ENCODE measurements at places on chromosomes 16 and 17.

DNA sequence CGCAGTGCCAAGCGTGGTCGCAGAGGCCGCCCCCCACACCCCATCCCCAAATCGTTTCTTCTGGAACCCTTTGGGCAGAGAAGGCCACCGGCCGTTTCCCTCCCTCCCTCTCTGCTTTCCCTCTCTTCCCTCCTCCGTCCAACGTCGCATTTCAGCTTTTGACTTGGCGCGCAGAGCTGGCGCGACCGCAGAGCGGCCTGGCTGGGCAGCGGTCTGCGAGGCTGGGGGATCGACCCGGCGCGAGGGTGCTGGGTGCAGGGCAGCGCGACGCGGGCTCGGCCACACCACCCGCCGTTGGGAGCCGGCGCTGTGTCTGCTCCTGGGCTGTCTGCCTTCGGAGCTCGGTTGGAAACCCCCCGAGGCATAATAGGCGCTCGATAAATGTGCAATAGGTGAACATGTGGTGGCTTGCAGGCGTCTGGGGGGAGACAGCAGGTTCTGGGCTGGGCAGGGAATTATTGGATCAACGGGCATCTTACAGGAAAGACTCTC is 2.8 kb upstream of the NTN3 start:
- DNase-seq: no peak

- DNase-seq: no peak
Observed at GRCh38 chr16:12721841-12722421, 81.8 kb downstream of the CPPED1 start.

GRCh38 chr17:38467491-38467890 is 39.2 kb downstream of the ARHGAP23 start:
- no peak for DNase-seq

DNA sequence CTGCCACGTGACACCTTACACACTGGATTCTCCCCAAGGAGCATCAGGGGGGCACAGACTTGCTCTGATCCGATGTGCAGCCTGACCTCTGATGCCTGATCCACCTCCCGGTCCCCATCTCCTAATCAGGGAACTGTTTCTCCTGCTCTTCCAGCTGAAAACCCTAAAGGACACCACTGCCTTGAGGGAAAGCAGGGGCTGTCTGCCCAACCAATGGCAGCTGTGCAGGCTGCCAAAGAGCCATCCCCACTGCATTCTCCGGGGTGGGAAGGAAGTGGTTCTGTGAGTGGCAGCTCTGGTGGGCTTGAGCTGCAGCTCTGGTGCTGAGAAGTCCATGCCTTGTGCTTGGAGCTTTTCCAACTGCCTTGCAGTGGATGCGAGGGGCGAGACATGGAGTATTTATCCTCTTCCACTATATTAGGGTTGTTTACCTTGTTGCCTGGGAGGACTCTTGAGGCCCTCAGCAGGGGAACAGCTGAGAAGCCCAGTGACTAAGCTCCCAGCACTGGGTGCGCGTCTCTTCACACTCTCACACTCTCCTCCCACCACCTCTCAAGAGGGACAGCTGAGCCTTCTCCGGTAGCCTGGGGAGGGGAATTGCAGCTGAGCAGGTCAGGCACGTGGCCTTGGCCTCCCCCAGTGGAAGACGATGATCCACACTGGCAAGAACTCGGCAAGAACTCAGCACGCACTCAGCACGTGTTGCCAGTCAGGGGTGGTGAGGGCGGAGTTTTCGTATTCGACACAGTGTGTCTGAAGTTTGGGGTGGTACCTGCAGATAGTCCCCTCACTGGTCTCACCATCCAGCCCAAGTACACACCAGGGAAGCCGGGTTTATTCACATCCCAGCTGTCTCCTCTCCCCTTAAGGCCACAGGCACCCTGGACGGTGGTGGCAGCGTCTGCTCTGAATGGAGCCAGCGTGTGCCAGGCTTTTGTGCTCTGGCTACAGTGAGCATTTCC is 21.1 kb upstream of the SPATA32 start:
- DNase-seq: peak; percentile 50

DNA sequence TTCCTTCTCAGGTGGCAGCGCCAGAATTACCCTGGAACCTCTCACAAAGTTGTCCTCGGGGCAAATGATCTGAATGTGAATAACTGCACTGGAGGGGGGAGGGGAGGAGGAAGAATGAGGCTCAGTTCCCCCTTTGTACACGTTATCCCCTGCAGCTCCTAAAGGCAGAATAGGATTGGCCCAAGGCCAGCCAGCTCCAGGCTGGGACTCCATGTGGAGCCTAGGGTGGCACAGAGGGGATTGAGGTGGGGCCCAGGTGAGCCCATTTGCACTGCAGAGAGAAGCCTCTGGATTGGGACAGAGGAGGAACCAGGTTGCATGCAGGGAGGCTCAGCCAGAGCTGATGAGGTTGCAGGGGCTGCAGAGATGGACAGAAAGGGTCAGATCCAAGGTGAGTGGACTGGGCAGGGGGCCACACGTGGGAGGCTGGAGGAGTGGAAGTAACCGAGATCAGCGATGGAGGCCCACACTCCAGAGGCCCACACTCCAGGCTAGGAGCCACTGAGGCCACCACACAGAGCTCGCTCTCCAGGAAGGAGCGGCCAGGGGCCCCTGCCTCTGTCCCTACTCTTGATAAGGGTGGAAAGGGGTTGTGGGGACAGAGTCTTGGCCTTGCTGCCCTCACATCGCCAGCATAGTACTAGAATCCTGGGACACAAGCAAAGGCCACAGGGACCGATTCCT is 78.6 kb downstream of the RBFOX3 start:
- no peak for DNase-seq

- no peak for DNase-seq
Observed at GRCh38 chr17:82108496-82108945, 10.5 kb upstream of the FASN start.

- DNase-seq: peak; percentile 32
Observed at GRCh38 chr17:57783338-57783742, 38.2 kb upstream of the CCDC182 start.

DNA sequence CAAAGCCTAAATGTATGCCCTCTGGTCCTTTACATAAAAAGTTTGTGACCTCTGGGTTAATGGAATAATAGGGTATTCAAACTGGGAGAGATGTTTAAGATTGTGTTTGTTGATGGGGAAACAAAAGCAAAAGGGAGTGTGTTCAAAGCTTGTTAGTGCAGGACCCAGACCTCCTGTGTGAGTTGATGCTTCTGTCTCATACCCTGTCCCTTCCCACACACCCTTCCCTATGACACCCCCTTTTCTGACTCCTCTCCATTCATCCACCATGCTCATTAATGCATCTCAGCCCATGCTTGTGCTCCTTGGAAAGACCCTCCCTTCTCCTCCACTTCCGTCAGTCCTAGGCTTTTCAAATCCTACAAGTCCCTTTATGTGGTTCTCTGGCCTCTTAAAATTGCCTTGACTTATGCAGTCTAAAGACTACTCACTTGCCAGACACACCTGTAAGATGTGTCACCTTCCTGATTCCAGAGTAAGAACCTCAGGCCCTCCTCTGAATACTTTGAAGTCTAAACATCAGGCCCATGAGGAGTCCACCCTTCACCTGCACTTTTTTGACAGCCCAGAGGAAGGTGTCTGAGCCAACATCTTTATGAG is 128.0 kb upstream of the CACNG5 start:
- DNase-seq: no peak

- DNase-seq: no peak
Observed at GRCh38 chr16:81417210-81417609, 27.4 kb upstream of the CMIP start.

- no peak for DNase-seq
Observed at GRCh38 chr17:56011406-56012131, 141.7 kb upstream of the ANKFN1 start.

DNA sequence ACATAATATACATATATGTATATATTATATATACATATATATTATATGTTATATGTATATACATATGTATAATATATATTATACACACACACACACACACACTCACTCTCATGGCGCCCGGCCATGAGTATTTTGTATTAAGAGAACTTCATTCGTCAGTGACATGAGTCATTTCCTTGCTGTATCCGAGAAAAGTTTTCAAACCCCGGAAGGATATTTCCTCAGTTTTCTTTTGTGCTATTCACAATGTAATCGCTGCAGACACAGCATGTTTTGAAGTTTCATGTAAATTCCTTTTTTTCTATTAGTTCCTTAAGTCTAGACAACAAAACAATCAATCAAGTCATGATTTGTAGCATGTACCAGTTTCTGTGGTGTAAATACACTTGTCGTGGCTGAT is 33.3 kb downstream of the OR1D5 start:
- DNase-seq: peak; percentile 70

DNA sequence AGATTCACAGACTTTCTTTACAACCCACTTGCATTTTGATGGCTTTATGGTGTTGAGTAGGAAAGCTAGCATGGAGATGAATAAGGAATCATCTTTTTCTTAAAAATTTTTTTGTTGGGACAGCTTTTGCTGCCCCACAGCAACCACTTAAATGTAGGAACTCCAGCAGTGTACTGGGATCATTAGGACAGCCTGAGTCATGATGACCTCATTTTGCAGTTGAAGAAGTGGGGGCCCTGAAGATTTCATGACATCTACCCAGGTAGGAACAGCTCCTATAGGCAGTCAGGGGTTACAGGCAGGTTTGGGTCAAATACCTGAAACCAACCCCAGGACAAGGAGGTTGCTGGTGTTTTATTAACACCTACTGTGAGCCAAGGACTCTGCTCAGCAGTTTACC is 2.1 kb downstream of the METTL22 start:
- DNase-seq: peak; percentile 11

DNA sequence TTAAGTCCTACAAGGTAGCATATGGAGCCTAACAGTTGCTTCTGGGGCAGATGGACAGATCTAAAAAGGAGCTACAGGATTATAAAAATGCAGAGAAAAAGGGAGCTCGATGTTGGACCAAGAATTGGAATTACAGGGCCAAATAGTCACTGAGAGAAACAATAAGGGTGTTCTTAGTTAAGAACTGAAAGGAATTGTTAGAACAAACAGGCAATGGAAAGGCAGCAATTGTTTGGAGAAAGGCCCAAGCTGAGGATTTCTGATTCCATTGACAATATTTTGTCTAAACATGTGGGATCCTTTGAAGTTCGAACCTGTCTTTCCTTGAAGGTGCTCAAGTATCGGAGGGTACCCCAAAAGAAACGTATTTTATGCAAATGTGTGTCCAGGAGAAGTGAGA is 513.6 kb upstream of the CDH8 start:
- no peak for DNase-seq

- DNase-seq: no peak
Observed at GRCh38 chr17:57413848-57414651, 157.7 kb downstream of the MSI2 start.

- no peak for DNase-seq
Observed at GRCh38 chr16:82055728-82056549, 20.9 kb downstream of the HSD17B2 start.

DNA sequence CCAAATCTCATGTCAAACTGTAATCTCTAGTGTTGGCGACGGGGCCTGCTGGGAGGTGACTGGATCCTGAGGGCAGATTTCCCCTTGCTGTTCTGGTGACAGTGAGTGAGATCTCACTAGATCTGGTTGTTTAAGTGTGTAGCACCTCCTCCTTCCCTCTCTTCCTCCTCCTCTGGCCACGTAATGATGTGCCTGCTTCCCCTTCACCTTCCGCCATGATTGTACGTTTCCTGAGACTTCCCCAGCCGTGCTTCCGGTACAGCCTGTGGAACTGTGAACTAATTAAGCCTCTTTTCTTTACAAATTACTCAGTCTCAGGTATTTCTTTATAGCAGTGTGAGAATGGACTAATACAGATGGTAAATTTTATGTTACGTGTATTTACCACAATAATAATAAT is 49.2 kb downstream of the METTL16 start:
- DNase-seq: no peak

DNA sequence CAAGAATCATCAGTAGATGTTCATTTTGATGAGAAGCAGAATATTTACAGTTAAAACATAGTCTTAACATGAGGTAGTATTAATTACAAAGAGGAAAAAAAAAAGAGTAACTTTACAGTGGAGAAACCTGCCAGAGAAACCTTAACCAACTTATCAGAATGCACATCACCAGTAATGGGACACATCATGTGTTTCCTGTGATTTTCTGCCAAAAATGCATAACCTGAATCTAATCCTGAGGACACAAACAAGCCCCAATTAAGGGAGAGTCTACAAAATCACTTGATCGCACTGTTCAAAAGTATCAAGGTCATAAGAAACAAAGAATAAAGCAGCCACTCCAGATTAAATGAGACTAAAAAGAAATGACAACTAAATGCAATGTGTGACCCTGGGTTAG is 18.2 kb upstream of the QRICH2 start:
- DNase-seq: no peak

- no peak for DNase-seq
Observed at GRCh38 chr16:51129105-51129504, 22.0 kb downstream of the SALL1 start.

DNA sequence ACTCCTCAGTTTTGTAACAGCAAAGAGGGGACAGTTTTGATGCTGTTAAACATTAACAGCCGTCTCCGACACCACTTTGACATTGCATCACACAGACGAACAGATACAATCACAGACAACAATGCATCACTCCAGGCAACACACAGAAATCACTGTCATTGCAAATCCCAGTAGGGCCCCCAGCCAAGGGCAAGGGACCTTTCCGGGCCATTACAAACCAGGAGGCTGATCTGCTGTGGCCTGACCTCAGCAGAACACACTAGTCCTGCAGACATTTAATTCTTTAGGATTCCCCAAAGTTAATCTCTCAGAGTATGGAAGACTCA is 136.2 kb upstream of the RCVRN start:
- no peak for DNase-seq

GRCh38 chr17:27601975-27602302 is 29.0 kb upstream of the LGALS9 start:
- no peak for DNase-seq

- DNase-seq: peak; percentile 77
Observed at GRCh38 chr17:1590029-1590746, 27.6 kb upstream of the PITPNA start.

- DNase-seq: no peak
Observed at GRCh38 chr17:54124456-54124855, 301.7 kb downstream of the KIF2B start.

- DNase-seq: peak; percentile 39
Observed at GRCh38 chr16:64615630-64616280, 506.1 kb downstream of the CDH11 start.

- no peak for DNase-seq
Observed at GRCh38 chr17:45061606-45062205, 589 bp downstream of the NMT1 start.

- no peak for DNase-seq
Observed at GRCh38 chr17:38857271-38857670, 3.8 kb upstream of the RPL23 start.

All from fibroblast of skin of right quadriceps (primary cell).